ENCODE measurements at places on chromosomes 13 and 19.
A peak's percentile ranks its signal among the peaks of the same experiment; 100 is the strongest.

GRCh38 chr19:33325920-33326319 lies 23.6 kb upstream of the CEBPA start:
- DNase-seq = no peak

DNA sequence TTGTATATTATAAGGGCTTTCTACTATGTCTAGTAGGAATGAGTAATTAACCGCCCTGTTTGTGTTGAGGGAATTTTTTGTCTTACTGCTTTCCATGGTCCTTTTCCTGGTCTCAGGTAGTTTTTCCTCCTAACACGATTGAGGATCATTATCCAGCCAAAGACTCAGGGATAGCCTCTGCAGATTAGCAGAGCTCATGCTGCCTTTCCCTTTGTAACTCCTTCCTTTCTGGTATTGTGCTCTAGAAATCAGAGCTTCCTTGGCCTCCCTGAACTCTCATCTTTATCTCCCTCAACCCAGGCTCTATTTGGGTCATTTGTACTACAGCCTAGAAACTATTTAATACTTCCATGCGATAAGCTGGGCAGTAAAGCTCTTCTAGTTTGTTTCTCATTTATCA lies 142.1 kb downstream of the PDS5B start:
- no peak for DNase-seq

- no peak for DNase-seq
Measured at GRCh38 chr13:24540236-24541126, 27.9 kb upstream of the PARP4 start.

DNA sequence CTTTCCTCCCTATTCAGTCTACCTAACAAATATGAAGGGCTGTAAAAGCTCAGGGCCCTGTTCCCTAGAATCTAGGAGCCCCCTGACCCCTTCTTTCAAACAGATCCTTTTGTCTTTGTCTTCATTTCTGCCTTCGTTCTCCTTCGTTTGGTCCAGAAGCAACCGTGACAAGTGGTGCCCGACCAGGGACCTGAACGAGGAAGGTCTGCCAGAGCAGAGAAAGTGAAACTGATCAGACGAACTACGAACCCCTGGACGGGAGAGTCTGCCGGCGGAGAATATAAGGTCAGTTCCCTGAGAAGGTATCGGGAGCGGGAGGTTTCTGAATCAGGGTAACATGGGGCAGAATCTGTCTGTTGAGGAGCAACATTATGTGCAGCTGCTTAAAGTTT lies 751 bp downstream of the ERVK3-1 start:
- DNase-seq = no peak

GRCh38 chr19:991932-992669 lies 8.0 kb downstream of the WDR18 start:
- DNase-seq = no peak

GRCh38 chr19:7242601-7243258 lies 51.5 kb downstream of the INSR start:
- DNase-seq = no peak

- DNase-seq = peak; percentile 62
Measured at GRCh38 chr19:12293777-12294248, 870 bp downstream of the ZNF44 start.

- DNase-seq = no peak
Measured at GRCh38 chr13:104296286-104296685, 1230.1 kb upstream of the SLC10A2 start.

- no peak for DNase-seq
Measured at GRCh38 chr13:113788413-113789135, 29.5 kb downstream of the TMEM255B start.

- DNase-seq = no peak
Measured at GRCh38 chr19:33273065-33273736, 29.1 kb downstream of the CEBPA start.

GRCh38 chr13:60044321-60044720 lies 119.4 kb downstream of the DIAPH3 start:
- no peak for DNase-seq

GRCh38 chr13:98493042-98493712 lies 83.7 kb downstream of the STK24 start:
- DNase-seq = no peak

DNA sequence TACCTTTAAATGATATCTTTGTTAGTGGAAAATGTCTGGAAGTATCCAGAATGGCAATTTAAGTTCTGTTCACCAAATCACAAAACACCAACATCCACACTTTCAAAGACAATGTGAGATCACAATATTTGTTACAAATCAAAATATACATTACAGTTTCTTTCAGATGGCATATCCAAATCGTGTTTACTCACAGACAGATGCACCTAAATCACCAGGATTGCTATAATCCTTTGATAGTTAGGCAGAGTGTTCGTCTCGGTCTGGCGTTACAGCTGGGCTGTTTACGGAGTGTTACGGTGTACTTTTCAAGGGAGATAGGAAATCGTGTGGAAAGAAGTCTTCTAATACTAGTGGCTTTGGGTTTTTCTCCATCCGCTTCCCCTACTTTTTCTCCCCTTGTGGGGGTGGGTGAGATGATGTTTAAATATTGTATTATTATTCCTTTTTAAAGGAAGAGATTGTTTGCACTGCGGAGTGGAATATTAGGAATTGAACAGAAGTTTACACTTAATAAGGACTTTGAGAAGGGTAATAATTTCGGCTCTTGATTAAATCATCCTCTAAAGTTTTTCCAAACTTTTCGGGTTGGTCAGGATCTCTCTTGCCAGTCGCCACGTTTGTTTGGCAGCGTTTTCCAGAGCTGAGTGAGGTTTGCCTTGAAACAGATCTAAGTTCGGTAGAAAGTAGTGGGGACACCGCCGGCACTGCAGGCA lies 1.8 kb downstream of the MAB21L1 start:
- DNase-seq = no peak

- no peak for DNase-seq
Measured at GRCh38 chr19:10118960-10119359, 739 bp downstream of the EIF3G start.

DNA sequence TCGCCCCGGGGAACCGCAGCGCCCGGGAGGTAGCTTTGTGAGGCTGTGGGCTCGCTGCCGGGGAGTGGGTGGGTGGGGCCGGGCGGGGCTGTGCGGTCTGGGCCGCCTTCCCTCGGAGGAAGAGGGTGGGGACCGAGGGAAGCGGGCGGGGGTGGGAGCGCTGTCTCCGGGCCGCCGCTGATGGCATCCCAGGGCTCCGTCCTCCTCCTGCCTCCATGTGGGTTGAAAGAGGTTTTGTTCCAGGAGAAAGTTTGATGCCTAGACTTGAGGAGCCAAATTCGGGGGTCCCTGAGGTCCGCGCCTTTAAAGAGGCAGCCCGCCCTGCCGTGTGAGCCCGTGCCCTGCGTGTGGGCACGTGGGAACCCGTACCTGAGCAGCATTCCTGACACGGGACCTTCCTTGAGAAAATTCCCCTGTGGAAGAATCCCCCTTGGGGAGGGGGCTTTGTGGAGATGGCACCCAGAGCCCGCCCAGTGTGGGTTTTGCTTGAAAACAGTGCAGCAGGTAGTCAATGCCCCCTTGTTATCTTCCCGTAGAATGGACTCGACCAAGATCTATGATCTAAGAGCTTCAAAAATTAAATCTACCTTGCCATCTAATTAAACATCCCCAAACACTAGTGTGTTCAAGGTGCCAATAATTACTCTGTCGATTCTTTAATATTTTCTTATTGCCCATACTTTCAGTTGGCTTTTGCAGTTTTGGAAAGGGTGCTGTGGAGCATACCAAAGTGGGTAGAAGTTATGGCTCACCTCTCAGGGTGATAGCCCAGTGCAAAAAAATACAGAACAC lies 107.8 kb downstream of the RXFP2 start:
- DNase-seq = no peak

GRCh38 chr13:24684600-24684998 lies 4.4 kb downstream of the ATP12A start:
- peak; percentile 34 for DNase-seq

DNA sequence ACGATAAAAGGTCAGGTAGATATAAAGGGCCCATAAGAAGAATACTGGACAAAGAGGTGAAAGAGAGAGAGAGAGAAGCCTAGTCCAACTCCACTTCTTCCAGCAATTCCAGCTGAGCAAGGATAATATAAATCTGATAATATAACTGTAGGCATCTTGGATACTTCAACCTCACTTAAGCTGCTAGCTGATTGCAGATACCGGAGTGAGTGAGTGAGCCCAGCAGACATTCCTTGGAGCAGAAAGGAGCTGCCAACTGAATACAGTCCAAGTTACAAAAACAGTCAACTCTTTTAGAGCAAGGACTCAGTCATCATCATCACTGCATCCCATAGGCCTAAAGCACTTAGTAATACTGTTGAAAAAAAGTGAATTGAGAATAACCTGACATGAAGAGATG lies 387.6 kb downstream of the SLITRK6 start:
- DNase-seq = no peak

DNA sequence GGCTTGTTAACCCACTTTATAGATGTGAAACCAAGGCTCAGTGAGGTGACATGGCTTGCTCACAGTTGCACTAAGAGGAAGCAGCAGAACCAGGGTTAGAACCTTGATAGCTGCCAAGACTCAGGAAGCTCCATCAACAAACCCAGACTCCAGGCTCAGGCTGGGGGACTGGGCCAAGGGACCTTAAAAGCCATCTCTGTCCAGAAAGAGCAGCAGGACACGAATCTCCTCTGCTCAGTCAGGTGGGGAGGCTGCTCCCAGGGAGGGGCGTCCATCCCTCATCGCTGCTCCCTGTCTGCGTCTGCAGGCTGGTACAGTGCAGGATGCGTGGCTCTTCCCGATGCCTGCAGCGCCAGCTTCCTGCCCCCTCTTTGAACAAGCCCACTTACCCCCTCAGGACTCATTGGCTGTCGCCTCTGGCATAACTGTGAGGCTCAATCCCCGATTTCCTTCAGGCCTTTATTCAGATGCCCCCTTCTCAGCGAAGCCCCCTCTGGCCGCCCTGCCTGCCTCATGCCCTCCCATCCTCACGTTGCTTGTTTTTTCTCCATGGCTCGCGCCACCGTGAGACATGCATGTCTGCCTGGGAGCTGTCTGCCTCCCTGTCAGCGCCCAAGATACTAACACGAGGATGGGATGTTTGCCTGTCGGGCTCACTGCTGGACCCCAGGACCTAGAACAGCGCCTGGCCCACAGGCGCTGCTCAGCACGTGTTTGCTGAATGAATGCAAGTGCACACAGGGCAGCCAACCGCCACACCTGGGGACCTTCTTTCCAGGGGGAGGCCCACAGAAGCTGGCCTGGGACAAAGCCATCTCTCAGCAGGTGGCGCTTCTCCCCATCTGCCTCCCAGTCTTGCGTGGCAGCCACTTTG lies 21.5 kb downstream of the AKT2 start:
- no peak for DNase-seq

DNA sequence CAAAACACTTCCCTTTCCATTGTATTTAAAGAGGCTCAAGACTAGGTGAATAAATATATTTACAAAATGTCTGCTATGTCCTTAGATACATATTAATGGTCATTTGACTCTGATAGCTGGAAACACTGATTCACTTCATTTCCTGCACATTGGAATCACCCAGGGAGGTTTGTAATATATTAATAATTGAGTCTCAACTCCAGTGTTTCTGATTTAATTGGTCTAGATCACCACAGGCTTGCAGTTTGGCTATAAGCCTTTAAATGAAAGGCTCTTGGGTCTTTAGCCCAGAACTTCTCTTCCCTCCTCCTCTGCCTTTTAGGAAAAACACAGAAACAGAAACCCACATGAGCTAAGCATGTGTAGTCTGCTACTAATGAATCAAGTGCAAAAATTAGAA lies 378.0 kb downstream of the TBC1D4 start:
- no peak for DNase-seq

DNA sequence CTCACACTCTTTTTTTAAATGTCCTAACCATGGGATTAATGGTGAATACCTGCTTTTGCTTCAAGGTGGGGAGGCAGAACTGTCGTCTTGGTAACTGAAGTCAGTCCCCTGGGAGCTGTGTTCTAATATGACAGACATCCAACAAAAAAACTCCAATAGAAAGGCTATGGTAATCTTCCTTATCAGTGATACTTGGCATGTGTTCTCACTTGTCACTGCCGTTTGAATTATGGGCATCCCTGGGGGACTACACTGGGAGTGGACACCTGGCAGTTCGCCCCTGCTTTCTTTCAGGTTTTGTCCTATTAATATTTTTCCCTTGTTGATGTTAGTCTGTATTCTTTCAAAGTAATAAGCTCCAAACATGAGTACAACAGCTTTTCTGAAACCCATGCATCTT lies 252.6 kb downstream of the SLITRK5 start:
- DNase-seq = no peak

- DNase-seq = no peak
Measured at GRCh38 chr13:83633746-83634145, 248.5 kb downstream of the SLITRK1 start.

DNA sequence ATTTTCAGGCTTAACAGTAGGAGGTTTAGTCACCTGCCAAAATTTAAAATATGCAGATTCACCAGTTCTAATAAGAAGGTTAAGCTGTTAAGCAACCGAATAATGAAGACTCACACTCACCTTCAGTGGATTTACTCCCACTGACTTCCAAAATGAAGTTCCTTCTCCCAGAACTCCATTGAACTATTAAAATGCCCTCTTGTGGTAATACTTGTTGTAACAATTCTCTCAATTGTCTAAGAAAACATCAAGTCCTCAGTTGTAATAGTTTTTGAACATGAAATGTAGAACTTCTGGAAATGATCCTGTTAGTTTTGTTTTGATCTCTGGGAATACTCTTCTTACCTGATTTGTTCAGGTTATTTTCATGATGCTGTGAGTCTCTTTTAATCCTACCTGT lies 522.0 kb upstream of the ATXN8OS start:
- DNase-seq = no peak

GRCh38 chr13:97000295-97000925 lies 6.1 kb upstream of the OXGR1 start:
- DNase-seq = no peak

GRCh38 chr13:94065741-94066140 lies 413.7 kb downstream of the DCT start:
- no peak for DNase-seq

Data from activated CD4-positive, alpha-beta T cell treated with anti-CD3 and anti-CD28 coated beads, Interleukin-2, Interleukin-4, amounts not matched to agents 100 ng/mL and 50 ng/mL, durations not matched to agents 16 hours and 8 hours (primary cell).